ENCODE measurements at places on chromosomes 2 and 18.

DNA sequence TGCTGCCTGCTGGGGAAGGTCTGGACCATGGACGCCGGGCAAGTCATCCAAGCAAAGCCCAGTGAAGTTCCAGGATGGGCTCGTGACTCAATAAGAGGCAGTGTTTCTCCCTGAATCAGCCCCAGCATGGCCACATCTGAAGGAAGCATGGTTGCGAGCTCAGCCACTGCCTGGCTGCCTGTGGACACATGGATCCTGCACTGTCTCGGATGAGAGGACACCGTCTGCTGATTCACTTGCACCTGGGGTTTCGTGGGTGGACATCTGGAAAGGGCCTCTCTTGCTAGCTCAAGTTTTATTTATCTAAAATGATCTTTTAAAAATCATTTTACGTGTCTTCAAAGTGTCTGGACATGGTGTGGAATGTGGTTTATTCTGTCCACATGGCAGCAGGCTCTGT lies 224.8 kb upstream of the FN1 start:
- no peak for DNase-seq

DNA sequence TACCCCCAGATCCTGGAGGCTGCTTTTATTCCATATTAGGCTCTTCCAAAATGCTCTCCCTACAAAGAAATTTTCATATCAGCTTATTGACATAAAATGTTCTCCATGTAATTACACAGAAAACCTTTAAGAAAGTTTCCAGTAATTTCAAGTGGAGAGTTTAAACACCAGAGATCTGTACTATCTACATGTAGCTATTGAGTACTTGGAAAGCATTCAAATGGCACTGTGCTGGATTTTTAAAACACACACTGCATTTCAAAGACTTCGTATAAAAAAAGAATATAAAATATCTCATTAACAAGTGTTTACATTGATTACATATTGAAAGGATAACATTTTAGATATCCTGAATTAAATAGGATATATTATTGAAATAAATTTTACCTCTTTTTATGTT lies 182.4 kb upstream of the ZNF521 start:
- no peak for DNase-seq

- DNase-seq: no peak
Observed at GRCh38 chr2:180985771-180986395, 5.5 kb downstream of the UBE2E3 start.

- no peak for DNase-seq
Observed at GRCh38 chr2:69333352-69333751, 53.7 kb downstream of the GFPT1 start.

GRCh38 chr2:117519238-117519637 lies 295.3 kb upstream of the DDX18 start:
- DNase-seq: no peak

DNA sequence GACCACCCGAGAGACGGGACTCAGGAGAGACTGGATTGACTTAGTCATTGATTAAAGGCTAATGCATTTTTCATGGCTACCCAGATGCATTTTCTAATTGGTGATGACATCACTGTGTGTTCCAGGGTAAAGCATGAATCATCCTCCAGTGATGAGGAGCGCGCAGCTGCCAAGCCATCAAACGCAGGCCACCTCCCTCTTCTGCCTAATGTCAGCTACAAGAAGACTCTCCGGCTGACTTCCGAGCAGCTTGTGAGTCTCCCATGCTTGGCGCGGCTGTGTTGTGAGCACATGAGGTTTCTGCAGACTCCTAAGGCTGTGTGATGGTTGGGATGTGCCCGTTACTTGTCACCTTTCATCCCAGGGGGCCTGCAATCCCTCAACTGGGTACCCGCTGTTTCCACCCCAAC lies 56.4 kb downstream of the LPIN1 start:
- DNase-seq: no peak

DNA sequence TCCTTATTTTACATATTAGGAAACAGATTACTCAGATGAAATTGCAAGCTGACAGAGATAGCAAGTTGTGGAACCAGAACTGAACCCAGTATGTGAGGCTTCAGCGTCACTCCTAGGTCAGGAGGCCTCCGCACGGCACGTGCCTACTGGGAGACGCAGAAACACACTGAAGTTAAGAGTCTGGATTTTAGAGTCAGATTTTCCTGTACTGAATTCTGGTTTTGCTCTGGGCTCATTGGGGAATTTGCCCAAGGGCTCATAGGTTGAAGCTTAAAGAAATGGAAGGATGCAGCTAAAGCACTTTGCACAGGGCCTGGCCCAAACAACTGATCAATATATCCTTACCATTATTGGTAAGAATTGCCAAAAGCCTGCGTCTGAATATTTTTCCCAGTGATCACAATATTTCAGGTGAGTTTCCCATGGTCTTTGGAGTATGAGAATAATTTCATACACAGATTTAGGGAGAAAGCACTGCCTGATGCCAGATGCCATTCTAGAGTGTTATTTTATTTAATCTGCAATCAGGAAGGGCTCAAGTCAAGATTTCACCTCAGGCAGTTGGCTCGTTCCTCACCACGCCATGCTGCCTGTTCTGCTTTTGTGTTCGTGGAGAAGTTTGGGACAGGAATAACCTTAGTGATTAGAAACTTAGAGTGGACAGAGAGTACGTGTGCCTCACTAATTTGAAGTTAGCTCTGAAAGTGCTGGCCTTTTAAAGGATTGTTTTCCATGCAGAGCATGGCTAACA lies 331.9 kb downstream of the MYCN start:
- no peak for DNase-seq

- no peak for DNase-seq
Observed at GRCh38 chr2:173136067-173136466, 60.4 kb downstream of the MAP3K20 start.

DNA sequence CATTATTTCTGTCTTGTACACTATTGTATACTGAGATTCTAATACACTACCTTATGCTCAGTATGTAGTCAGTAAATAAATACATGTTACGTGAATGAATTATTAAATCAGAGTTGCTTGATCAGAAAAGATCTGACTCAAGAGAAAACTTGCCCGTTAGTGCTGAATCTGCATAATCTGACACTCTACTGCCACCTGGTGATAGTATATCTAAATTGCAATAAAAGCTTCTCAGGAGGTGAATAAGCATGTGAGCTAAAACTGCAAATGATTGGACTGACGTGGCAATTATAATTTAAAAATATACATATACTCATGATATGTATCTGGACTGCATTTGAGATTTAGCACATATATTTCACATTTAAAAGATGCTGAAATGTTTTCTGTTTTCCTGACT lies 70.4 kb downstream of the KIAA1328 start:
- no peak for DNase-seq

GRCh38 chr2:132943829-132944228 lies 273.8 kb upstream of the LYPD1 start:
- DNase-seq: no peak

GRCh38 chr2:100818606-100819369 lies 1.2 kb upstream of the NPAS2 start:
- DNase-seq: no peak

DNA sequence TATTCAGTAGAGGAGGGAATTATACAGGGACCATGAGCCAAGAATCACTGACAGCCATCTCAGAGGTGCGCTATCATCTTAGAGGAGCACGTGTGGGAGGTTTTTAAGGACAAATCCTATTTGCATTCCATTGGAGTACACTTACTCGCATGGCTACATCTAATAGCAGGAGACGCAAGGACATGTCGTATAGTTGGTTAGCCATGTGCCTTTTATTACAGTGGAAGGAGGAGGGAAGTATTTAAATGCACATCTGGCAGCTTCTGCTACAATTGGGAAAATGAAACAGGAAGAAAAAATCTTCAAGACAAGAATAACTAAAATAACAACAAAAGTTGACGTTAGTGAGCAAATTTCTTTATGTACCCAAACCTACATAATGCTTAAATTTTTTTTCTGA lies 86.5 kb upstream of the UGP2 start:
- DNase-seq: no peak

DNA sequence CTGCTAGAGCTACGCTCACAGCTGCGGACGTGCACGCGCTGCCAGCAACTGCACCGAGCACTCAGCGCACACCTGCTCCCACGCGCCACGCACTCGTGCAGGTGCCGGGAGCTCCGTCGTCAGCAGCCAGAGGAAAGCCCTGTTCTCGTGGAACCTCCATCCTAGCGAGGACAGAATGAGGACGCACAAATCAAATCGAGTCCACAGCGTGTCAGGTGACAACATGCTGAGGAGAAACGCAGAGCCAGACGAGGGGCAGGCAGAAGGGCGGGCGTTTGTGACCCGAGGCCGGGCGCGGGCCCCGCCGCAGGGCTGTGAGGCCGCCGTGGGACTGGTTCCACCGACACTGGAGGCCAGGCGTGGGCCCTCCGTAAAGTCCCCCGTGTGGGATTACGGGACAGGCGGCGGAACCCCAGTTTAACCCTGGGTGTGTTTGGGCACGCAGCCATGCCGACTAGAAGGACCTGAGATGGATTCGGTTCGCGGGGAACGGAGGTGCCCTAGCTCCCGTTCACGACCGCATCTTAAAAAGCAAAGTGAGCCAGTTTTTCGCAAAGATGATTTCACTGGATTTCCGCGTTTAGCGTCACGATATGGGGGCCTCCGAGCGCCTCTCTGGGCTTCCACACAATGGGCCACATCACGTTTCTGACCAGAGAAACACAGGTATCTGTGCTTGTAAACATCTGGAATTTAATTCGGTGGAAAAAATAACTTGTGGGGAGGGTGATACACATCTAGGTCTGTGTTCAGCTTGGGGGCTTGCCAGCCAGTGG lies 26.9 kb upstream of the ALKAL2 start:
- no peak for DNase-seq
